ENCODE measurements at places on chromosomes 2 and 18. TPM values are rescaled to one million over a fixed set of nuclear protein-coding genes. Genes with fewer than 3 reads are reported as not detected.

Gene TUBB6
- total RNA-seq: 5.4 TPM

Gene AKAIN1
- not detected for total RNA-seq

Gene UGT1A10
- total RNA-seq: not detected

Gene ANKRD62
- not detected for total RNA-seq

Gene PAX3
- total RNA-seq: not detected

Gene ALPG
- total RNA-seq: not detected

GRCh38 chr2:150885236-150885635 is 376.4 kb downstream of the RBM43 start:
- no peak for DNase-seq
- peaks cover 7% of the 10 kb centered on the region for H3K27me3 ChIP-seq
- no peak overlapping the region for H3K4me3 ChIP-seq
- no peaks in the 10 kb centered on the region for H3K36me3 ChIP-seq

GRCh38 chr2:65489269-65489668 is 56.9 kb upstream of the SPRED2 start:
- H3K4me3 ChIP-seq: no peak overlapping the region
- H3K27me3 ChIP-seq: peaks cover 14% of the 10 kb centered on the region
- no peaks in the 10 kb centered on the region for H3K36me3 ChIP-seq
- no peaks in the 10 kb centered on the region for H3K4me1 ChIP-seq
- no peak overlapping the region for H3K27ac ChIP-seq

DNA sequence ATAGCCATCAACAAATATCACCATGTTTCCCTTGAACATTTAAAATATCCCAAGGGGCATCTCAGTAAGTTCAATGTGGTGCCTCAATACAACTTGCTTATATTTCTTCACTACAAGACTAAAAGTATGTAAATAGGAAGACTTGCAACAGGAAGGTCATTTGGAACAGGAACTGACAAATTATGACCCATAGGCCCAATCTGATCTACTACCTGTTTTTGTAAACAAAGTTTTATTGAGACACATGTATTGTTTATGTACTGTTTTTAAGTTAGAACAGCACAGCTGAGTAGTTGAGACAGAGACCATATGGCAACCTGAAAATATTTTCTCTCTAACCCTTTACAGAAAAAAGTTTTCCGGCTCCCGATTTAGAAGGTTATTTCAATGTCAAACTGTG is 154.8 kb upstream of the TFPI start:
- no peak overlapping the region for H3K4me3 ChIP-seq
- no peak overlapping the region for H3K27ac ChIP-seq
- H3K27me3 ChIP-seq: no peaks in the 10 kb centered on the region
- no peak for DNase-seq
- no peaks in the 10 kb centered on the region for H3K4me1 ChIP-seq
- no peaks in the 10 kb centered on the region for H3K36me3 ChIP-seq

- DNase-seq: no peak
- no peak overlapping the region for H3K4me3 ChIP-seq
- H3K27ac ChIP-seq: no peak overlapping the region
Measured at GRCh38 chr2:193315428-193316091, 1120.8 kb upstream of the TMEFF2 start.

DNA sequence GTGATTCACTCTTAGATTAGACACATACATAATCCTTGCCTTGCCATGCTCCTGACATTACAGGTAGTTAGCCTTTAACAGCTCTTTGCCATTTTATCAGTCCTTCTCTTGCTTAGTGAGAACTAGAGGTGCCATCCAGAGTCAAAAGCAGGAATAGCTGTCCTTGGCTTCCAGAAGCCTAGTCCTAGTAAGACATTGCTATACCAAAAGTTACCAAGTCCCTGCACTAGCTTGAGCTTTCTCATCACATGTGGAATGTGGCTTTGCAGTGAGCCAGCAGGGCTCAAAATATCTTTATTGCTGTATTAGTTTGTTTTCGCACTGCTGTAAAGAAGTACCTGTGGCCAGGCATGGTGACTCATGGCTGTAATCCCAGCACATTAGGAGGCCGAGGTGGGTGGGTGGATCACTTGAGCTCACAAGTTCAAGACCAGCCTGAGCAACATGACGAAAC is 104.7 kb upstream of the NOSTRIN start:
- H3K27me3 ChIP-seq: no peaks in the 10 kb centered on the region
- no peaks in the 10 kb centered on the region for H3K4me1 ChIP-seq
- H3K27ac ChIP-seq: no peak overlapping the region
- no peak for DNase-seq

GRCh38 chr2:192877159-192877558 is 682.4 kb upstream of the TMEFF2 start:
- no peak overlapping the region for H3K27ac ChIP-seq
- H3K4me3 ChIP-seq: no peak overlapping the region
- no peak for DNase-seq
- H3K36me3 ChIP-seq: no peaks in the 10 kb centered on the region
- no peaks in the 10 kb centered on the region for H3K4me1 ChIP-seq
- no peaks in the 10 kb centered on the region for H3K27me3 ChIP-seq

- H3K36me3 ChIP-seq: peaks cover 3% of the 10 kb centered on the region
- H3K4me3 ChIP-seq: no peak overlapping the region
- H3K27ac ChIP-seq: no peak overlapping the region
- no peak for DNase-seq
- no peaks in the 10 kb centered on the region for H3K27me3 ChIP-seq
- H3K4me1 ChIP-seq: peaks cover 33% of the 10 kb centered on the region
Measured at GRCh38 chr2:168475636-168476035, 19.6 kb downstream of the CERS6 start.

- peaks cover 3% of the 10 kb centered on the region for H3K36me3 ChIP-seq
- no peak overlapping the region for H3K4me3 ChIP-seq
- H3K27ac ChIP-seq: no peak overlapping the region
- H3K4me1 ChIP-seq: peaks cover 31% of the 10 kb centered on the region
- DNase-seq: no peak
Measured at GRCh38 chr2:208012449-208012848, 12.9 kb downstream of the PLEKHM3 start.

GRCh38 chr18:57410749-57411148 is 24.4 kb upstream of the ONECUT2 start:
- H3K4me3 ChIP-seq: no peak overlapping the region
- H3K4me1 ChIP-seq: no peaks in the 10 kb centered on the region
- DNase-seq: no peak
- no peak overlapping the region for H3K27ac ChIP-seq
- H3K36me3 ChIP-seq: no peaks in the 10 kb centered on the region
- H3K27me3 ChIP-seq: peaks cover 21% of the 10 kb centered on the region

- H3K4me3 ChIP-seq: no peak overlapping the region
- H3K36me3 ChIP-seq: no peaks in the 10 kb centered on the region
- no peak overlapping the region for H3K27ac ChIP-seq
- no peak for DNase-seq
Measured at GRCh38 chr2:159214325-159214865, 72.1 kb downstream of the WDSUB1 start.

Data from activated CD4-positive, alpha-beta T cell treated with anti-CD3 and anti-CD28 coated beads for 36 hours (primary cell).